ENCODE measurements at places on chromosomes 3 and 15.
A peak's percentile ranks its signal among the peaks of the same experiment; 100 is the strongest.

GRCh38 chr3:57822686-57823085, 66.6 kb downstream of the SLMAP start:
- DNase-seq = no peak

DNA sequence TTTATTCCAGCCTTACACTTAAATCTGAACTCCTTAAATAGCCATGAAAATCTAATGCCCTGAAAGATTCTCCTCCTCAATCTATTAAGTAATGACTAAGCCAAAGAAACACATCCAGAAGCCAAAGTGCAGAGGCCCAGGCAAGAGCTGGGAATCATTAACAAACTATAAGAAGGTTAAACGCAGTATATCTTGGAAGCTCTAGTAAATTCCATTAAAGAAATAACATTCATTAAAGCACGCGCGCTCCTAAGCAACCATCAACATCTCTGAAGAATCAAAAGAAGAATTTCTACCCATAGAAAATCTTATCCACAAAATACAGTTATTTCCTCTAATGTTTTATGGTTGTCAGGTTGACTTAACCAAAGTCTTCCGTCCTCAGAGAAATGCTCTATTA, 29.5 kb downstream of the MB21D2 start:
- DNase-seq = no peak

DNA sequence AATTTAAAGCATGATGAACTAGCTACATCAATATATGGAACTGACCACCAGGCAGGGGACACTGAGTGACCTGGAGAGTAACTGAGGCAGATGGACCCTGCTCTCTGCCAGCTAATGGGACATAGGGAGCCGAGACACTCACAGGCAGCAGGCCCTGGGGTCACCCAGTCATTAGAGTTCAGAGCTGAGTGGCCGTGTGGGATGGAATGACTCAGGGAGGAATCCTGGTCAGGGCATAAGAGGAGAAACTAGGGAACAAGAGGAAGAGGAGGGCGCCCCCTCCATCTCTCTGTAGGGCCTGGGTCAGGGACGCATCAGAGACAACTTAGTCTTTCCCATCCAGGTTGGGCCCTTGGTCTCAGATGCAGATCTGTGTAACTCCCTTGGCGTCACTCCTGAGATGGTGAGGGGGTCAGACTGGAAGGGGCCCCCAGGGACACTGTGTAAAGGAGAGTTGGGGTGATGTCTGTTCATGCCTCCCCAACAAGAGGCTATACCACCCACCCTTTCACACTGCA, 39.8 kb downstream of the CCDC12 start:
- no peak for DNase-seq

DNA sequence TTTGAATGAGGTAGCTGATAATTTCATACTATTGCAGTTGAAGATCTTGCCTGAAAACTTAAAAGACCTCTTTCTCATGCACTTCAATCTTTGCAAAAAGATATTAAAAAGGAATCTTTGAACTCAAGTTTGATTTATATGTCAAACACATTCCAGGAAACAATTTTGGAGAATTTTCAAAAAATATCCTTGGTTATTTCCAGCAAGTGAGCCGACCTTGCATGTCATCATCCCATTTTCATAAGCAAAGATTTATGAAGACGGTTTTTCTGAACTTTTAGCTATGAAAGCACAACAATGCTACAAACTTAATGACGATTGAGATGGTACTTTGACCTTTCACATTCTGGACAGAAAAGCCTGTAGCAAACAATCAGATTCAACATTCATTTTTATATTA, 95.6 kb downstream of the RFX7 start:
- no peak for DNase-seq

GRCh38 chr15:57591237-57591821, 375 bp upstream of the MYZAP start:
- no peak for DNase-seq

- no peak for DNase-seq
Measured at GRCh38 chr3:177804646-177805045, 607.4 kb upstream of the TBL1XR1 start.

DNA sequence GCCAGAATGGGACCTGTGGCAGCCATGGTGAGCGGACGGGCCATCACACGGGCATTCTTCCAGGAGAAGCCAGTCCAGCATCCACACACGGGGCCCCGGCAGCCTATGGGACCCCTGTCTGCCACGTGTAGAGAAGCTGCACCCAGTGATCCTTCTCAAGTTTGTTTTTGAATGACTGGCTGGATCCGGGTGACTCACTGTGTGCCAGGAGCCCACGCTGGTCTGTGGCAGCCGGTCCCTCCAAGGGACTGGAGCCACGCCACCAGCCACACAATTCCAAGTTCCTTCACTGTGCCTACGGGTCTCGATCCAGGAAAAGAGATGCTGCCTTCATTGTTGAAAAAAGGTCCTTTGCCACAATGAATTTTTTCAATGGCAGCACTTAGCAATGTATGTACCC, 58.1 kb downstream of the ATP10A start:
- no peak for DNase-seq

DNA sequence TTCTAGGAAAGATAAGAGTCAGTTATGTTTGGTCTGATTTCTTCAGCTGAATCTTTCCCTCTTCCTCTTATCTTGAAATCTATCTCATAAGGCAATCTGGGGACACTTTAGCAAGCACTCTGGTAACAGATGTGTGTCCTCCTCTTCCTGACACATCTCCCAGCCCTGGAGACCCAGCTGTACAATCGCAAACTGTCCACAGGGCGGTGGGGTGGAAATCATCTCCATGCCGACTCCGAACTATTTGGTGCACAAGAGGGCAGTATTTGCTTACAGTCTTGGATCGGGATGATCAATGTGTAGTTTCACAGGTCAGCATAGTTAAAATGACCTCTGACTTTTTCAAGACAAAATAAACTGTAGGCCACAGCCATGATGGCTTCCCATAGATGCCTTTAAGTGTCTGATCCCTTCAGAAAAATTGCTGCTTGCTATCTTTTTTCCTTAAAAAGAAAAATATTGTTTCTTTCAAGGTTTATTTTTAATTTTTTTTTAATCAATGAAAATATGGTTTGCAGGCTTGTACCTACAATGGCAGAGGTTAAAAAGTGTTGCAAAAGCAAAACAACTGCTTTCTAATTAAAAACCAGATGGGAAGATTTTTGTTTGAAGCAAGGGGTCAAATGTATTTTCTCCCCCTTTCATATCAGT, 17.7 kb downstream of the EEFSEC start:
- peak; percentile 79 for DNase-seq

- DNase-seq = no peak
Measured at GRCh38 chr3:54014067-54014466, 108.3 kb upstream of the CACNA2D3 start.

DNA sequence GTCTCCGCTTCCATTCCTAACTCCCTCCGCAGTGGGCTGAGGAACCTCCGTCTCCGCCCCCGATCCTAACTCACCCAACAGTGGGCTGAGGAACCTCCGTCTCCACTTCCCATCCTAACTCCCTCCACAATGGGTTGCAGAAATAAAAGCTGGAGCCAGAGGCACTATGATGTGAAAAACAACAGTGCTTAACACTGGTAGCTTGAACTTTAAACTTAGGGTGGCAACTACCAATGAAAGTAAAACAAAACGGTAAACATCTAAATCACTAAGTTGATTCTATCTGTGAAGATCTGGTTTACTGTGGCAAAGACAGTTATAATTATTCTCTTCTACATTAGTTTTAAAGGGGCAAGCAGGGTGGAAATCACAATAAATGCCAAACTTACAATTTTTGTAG, 25.9 kb upstream of the GP5 start:
- no peak for DNase-seq

DNA sequence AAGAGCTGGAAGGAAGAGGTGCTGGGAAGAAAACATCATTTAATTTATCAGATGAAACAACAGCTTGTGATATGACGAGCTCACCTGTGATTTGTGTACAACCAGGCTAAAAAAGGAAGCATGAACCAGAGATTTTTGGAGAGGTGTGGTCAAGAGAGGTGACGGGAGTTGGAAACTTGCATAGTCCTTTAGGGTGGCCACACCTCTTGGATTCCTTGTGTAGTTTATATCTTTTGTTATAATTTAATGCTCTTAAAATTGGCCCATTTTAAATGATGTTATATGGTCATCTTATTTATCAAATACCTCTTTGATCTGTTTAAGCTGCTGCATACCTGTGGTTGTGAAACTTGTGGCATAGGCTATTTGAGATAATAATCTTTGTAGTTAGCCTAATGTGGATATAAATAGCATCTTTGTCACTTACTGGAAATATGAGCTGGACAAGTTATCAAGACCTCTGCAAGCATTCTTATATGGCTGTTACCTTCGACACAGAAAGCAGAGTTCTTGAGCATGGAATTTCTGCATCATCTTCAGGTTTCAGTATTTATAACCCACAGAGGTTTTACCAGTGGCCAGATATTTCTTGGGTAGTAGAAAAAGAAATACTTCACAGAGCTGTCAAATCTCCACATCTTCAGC, 49.1 kb downstream of the IL1RAP start:
- no peak for DNase-seq

GRCh38 chr15:92747047-92747446, 91.5 kb upstream of the FAM174B start:
- no peak for DNase-seq

DNA sequence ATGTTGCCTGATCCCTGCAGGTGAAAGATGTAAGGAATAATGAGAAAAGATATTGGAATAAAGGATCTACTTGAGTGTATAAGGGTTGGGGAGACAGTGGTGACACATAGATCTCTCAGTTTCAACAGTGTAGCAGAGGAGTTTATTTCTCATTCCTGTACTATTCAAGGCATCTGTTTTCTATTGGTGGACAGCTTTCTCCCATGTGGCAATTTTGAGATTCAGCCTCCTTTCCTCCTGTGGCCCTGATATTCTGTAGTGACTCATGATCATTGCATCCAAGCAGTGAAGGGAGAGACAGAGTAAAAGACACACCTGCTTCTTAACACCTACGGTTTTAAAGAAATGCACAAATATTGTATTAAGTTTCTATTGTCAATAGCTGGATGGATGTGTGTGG, 327.6 kb downstream of the GRM7 start:
- DNase-seq = no peak

- DNase-seq = peak; percentile 57
Measured at GRCh38 chr3:123339302-123339701, 109.6 kb downstream of the ADCY5 start.

DNA sequence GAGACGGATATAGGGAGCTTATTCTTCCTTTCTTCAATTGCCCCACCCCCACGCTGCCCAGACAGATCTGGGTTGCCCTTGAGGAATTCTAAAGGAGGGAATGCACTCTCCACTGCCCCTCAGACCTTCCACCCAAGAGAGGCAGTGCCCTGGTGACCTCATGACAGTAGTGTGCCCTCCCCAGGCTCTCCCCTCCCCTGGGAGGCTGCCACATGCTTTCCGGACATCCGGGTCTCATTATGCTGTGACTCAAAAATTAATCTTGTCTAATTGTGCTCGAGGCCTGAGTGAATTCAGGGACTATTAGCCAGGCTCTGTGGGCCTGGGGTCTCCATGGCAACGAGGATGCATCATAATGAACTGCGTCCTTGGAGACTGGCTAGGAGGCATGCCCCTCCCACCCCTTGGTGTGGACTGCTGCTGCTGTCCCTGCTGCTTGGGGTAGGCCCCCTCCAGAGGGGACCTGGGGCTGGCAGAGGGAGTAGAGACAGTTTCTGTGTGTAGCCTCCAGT, 20.8 kb downstream of the CORO2B start:
- no peak for DNase-seq

GRCh38 chr3:20648294-20648693, 462.3 kb upstream of the SGO1 start:
- DNase-seq = no peak

GRCh38 chr3:56860351-56860750, 58.6 kb upstream of the ARHGEF3 start:
- DNase-seq = no peak

- DNase-seq = no peak
Measured at GRCh38 chr3:88003115-88003755, 55.6 kb downstream of the CGGBP1 start.

DNA sequence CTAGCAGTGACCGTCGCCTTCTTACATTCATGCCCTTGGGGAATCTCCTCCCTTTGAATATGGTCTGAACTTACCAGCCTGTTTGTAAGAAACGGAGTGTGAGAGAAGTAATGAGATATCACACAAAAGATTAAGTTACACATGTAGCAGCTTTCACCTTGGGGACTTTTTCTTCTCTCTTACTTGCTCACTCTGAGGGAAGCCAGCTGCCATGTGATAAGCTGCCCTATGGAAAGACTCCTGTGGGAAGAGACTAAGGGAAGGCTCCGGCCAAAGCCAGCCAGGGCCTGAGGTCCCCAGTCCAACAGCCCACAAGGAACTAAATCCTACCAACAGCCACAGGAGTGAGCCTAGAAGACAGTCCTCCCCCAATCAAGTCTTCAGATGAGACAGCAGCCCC, 190.4 kb upstream of the TSC22D2 start:
- DNase-seq = no peak

- DNase-seq = no peak
Measured at GRCh38 chr3:33722626-33723370, 4.7 kb upstream of the CLASP2 start.

DNA sequence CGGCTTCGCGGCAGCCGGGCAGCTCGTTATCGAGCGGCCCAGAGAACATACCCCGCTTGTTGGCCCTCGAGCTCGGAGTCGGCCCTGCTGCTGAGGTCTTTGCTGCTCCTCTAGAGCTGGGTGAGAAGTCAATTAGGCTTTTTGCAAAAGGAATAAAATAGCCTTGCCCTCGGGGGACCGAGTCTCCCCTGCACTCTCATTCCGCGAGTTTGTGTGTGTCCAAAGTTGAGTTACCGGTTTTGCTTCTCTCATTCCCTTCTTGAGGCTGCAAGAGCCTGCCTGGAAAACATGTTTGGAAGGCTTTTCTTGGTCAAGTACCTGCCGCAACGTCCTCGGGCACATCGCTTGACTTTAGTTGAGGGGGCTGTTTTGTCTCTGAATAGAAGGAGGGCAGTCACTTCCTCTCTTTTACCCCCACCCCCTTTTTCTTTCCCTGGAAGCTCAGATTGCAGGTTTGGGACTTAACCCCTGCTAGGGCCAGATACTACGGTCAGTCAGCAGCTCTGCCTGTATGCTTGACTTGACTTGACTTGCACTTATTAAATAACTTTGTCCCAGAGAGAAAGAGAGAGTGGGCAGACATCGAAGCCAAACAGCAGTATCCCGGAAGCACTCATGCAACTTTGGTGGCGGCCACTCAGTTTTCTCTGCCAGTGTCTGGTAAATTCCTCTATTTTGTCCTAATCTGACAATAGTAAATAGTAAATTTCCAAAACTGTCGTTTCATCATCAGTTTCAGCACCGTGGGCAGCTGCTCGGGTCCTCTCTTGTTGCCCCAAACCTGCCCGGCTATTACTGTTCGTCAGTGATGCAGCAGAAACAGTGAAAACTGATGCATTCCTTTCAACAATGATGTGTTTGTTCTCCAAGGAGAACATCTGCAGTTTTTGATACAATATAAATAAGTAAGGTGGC, 609 bp downstream of the RNF13 start:
- DNase-seq = peak; percentile 67
